ENCODE measurements at places on chromosomes 1 and 21.

GRCh38 chr1:110258734-110259133 lies 48.6 kb downstream of the KCNC4 start:
- no peak for DNase-seq

DNA sequence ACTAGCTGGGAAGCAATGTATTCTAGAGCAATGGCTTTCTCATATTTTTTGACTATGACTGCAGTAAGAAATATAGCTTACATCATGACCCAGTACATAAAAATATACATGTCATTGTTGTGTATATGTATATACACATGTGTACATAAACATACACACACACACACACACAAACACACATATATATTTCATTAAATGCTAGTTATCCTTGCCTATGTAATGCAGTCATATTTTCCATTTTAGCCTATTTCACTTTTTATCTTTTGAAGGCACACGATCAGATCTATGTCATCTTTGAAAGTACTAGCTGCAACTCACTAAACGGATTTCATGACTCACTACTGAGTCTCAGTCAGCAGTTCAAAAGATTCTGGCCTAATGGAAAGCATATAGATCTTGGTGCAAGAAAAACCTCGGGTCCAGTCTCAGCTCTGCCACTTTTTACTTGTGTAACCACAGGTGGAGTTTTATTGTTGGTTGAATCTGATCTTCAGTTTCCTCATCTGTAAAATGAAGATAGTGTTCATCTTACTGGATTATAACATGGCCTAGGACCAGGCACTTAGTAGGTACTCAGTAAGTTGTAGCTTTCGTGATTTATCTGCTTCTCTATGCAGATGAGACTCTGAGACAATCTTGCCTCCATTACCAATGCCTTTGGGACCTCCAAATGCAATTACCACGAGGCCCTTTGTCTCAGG lies 325.6 kb downstream of the RRAGC start:
- no peak for DNase-seq

- DNase-seq = peak; percentile 41
Measured at GRCh38 chr1:205693421-205693991, 13.2 kb upstream of the SLC45A3 start.

DNA sequence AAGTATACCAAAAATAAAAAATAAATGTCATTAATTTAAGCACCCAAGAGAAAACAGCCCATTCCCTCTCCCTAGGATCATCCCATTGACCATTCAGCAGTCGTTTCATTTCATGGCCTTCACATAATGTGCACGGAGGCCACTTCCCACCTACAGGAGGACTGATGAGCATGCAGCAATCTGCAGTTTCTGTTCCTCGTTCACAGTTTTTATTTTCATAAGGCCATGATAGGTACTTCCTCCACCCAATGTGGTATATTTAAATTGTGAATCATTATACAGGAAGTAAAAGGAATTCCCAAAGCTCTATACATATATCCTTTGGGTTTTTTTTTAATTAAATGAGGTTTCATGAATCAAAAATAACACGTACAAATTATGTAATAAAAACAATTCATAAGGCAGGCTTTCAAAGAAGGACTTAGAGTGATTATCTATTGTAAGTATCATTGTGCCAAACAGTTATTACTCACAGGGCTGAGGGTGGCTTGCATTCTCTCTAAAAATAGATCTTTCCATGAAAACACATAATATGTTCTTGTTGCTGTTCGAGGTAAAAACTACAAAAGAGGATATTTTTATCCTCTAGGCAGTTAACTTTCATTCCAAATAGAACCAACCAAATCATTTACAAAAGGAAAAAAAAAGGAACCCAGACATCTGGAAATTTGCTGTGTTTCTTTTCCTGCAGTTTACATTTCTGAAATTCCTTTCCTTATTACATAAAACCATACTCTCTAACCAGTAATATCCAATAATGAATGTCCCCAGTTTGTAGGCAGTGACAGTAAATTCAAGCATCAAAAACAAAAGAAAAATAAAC lies 27.5 kb upstream of the SLC44A3 start:
- DNase-seq = peak; percentile 46

DNA sequence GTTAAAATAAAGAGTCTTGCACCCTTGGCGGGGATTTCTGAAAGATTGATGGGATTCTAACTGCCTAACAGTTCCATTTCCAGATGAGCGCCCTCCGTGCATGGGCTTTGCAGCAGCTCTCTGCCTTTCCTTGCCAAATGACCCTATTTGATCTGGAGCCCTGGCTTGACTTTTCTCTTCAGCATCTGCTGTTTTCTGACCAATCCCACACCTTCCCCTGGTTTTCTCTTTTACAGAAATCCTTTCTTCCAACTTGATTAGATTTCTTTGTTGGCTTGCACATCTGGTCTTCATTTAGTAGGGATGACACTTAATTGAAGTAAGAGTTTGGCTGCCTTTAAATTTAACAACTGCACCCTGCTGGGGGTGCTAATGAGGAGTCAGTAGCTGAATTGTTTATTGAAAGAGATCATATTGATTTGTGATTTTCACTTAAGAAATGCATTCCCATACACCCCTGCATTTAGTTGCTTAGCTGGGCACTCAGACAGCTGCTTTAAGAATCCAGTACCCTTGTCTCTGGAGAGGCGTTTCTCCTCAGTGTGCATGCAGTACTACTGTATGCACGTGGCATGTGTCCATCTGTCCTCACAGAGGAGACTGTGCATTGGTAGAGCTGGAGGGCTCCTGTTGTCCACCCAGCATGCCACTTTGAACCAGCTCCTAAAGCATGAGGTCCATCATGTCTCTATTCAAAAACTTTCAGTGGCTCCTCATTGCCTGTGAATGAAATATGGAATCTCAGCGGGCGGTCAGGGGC lies 99.7 kb downstream of the NOS1AP start:
- DNase-seq = no peak

GRCh38 chr1:31064111-31064717 lies 1.3 kb downstream of the PUM1 start:
- no peak for DNase-seq

- DNase-seq = no peak
Measured at GRCh38 chr21:36489776-36490165, 9.8 kb upstream of the CLDN14 start.

GRCh38 chr1:70360321-70360720 lies 5.8 kb upstream of the ANKRD13C start:
- DNase-seq = no peak
